ENCODE measurements at places on chromosomes 4 and X.
A peak's percentile ranks its signal among the peaks of the same experiment; 100 is the strongest.

- H3K4me3 ChIP-seq, result peak overlapping the region; percentile 1
- no peaks in the 10 kb centered on the region for H3K4me1 ChIP-seq
- H3K27me3 ChIP-seq, result no peaks in the 10 kb centered on the region
- H3K36me3 ChIP-seq, result no peaks in the 10 kb centered on the region
- DNase-seq, result peak; percentile 5
These were observed 232.7 kb downstream of the MGST2 start for GRCh38 chr4:139898293-139898692.

GRCh38 chr4:26877406-26877805 lies 16.8 kb downstream of the STIM2 start:
- H3K36me3 ChIP-seq, result no peaks in the 10 kb centered on the region
- H3K27me3 ChIP-seq, result no peaks in the 10 kb centered on the region
- no peak for DNase-seq
- no peak overlapping the region for H3K4me3 ChIP-seq
- peak overlapping the region; percentile 35 for H3K27ac ChIP-seq

GRCh38 chr4:137705171-137705783 lies 173.0 kb upstream of the PCDH18 start:
- H3K27ac ChIP-seq, result no peak overlapping the region
- H3K27me3 ChIP-seq, result no peaks in the 10 kb centered on the region
- DNase-seq, result no peak
- H3K4me3 ChIP-seq, result no peak overlapping the region
- no peaks in the 10 kb centered on the region for H3K4me1 ChIP-seq

- peak; percentile 46 for DNase-seq
- H3K27me3 ChIP-seq, result no peaks in the 10 kb centered on the region
- H3K36me3 ChIP-seq, result no peaks in the 10 kb centered on the region
- H3K4me1 ChIP-seq, result peaks cover 8% of the 10 kb centered on the region
- H3K4me3 ChIP-seq, result peak overlapping the region; percentile 13
These were observed 4.2 kb downstream of the MYOZ2 start for GRCh38 chr4:119139822-119140252.

- H3K36me3 ChIP-seq, result no peaks in the 10 kb centered on the region
- H3K4me1 ChIP-seq, result no peaks in the 10 kb centered on the region
- no peak overlapping the region for H3K4me3 ChIP-seq
- DNase-seq, result no peak
- H3K27ac ChIP-seq, result no peak overlapping the region
These were observed 37.5 kb upstream of the BRS3 start for GRCh38 chrX:136450050-136450830.

DNA sequence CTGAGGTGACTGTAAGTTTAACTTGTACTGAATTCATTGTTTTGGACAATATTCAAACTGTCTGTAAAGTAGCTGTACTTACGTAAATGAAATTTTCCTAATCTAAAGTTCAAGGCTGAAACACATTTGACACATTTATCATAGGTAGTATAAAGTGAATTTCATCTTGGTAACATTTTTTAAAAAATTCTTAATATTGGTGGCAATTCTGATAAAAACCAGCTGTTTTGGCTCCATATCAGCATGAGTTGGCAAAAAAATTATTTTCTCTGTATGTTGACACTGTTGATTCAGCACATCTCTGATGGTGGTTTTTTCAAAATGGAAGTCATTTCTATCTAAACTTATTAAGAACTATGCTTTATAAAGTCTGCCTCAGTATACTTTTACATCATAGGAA lies 30.9 kb downstream of the CXorf58 start:
- no peak overlapping the region for H3K27ac ChIP-seq
- H3K36me3 ChIP-seq, result no peaks in the 10 kb centered on the region
- no peak for DNase-seq
- H3K27me3 ChIP-seq, result no peaks in the 10 kb centered on the region
- no peaks in the 10 kb centered on the region for H3K4me1 ChIP-seq
- H3K4me3 ChIP-seq, result no peak overlapping the region

DNA sequence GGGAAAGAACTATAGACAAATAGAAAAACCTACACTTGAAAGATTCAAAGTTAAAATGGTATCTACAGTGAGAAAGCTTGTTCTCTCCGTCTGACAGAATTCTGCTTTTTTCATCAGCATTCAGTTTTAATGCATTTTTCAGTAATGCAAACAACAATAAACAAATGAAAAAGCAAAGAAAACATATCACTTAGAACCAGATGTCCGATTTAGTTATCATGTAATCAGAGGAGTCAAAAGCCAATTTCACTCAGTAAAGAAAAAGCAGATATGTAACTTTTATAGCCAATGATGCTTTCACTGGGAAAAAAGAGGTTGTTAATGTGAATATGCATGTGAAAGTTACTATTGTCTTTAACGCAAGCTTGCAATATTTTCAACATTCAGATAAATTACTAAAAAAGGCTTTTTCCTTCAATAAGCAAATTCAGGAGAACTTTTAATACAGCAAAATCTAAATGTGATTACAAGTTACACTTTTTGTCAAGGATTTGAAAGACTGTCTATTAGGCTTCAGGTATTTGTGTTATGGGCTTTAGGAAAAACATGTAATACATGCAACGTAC lies 70.7 kb downstream of the TMEM47 start:
- H3K4me3 ChIP-seq, result no peak overlapping the region
- H3K36me3 ChIP-seq, result no peaks in the 10 kb centered on the region
- no peaks in the 10 kb centered on the region for H3K27me3 ChIP-seq
- H3K27ac ChIP-seq, result no peak overlapping the region
- DNase-seq, result no peak

DNA sequence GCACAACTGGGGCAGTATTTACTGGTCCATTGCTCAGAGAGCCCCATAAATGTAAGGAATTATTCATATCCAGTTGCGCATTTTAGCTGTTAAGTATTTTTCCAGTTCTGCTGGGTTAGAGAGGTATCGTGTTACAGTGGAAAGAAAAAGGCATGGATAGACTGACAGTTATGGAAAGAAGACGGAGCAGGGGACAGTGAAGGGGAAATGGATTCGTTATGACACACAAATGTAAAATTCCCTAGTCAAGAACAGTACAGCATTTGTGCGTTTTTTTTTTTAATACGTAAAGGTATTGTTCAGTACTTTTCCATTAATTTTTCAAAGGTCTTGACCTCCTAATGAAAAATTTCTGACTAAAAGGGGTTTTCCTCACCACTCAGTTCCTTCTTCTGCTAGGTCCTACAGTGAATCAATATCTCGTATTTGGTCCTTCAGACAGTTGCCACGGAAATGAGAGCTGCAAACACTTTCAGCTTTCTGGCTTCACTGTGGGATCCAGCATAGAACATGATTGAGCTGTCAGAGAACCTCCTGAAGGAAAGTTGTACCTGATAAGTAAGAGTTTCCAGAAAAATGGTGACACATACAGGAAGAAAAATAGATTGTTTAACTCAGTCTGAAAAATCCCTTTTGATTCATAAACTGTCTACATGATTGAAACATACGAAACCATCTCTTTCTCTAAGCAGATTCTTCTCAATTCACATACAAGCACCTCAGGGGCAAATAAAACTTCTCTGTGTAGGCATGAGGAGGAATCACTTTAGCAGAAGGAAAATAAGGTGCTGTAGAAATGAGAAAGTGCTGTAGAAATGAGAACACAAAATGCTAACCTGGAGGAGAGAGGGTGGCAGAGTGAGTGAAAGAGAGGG lies 21.8 kb upstream of the BBS12 start:
- H3K4me3 ChIP-seq, result no peak overlapping the region
- no peak overlapping the region for H3K27ac ChIP-seq
- H3K27me3 ChIP-seq, result no peaks in the 10 kb centered on the region
- DNase-seq, result peak; percentile 13
- H3K36me3 ChIP-seq, result no peaks in the 10 kb centered on the region
- no peaks in the 10 kb centered on the region for H3K4me1 ChIP-seq

All from CD4-positive, alpha-beta T cell (primary cell).